ENCODE measurements at places on chromosomes 1 and 21.

DNA sequence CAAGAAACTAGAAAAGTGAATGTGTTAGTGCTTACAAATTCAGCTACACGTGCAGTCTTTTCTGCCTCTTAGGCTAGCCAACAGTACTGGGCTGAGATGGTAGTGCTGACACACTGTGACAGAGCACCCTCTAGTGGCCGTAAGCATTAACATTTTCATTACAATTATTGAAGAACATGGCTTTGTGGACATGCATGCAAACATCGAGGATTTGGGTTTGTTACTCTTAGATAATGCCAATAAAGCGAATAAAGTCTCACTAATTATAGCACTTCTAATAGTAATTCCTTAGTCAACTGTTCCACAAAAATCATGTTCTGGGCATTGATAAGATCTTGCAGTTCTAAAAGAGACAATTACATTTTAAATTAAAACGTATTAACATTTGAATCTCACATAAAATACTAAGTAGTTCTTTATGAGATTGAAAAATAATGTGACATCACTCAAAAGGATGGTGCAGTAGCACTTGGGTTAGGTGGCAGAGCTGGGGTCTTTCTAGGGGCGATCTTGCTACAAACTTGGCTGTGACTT lies 47.1 kb downstream of the MYSM1 start:
- DNase-seq = peak; percentile 29

DNA sequence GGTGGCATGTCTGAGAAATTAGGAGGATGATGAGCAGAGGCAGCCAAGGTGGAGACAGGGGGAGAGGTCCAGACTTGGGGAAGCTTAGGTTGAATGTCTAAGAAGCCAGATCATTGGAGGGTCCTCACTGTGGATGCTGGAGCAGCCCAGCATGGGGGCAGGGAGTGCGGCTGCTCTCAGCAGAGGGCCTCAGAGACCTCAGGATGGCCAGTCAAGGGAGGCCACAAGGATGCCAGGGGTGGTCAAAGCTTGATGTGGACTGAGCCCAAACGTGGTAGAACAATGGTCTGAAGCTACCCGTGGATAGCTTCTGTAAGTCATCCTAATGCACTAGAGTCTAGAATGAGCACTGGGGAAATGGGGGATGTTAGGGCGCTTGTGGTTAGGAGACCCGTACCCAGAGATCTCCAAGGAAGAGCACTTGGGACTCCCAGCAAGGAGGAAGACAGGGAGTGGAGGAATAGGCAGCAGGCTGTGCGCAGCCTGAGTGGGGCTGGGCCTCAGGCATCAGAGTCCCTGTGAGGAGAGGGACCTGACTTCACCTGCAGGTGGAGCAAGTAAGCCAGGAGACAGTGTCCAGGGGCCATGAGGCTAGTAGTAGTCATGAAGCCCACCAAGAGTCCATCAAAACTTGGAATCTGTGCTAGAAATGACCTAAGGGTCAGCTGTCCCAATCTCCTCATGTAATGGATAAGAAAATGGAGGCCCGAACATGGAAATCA lies 4.3 kb upstream of the S100A9 start:
- no peak for DNase-seq

DNA sequence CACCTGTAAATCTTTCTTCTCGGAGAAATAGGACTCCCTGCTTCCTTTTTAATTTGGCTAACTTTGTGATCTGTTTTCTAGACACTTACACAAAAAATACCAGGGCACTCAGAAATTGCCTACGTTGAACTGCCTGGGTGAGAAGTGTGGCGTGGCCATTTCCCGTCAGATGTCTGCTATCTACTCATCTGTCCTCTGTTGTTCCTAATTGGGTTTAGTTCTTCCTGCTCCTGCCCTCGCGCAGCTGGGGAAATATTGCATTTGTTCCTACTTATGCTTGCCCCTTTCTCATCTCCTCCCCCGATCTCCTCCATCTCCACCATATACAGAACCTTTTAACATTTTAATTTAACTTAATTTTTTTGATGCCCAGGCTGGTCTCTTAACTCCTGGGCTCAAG lies 55.1 kb downstream of the CD58 start:
- DNase-seq = no peak

- no peak for DNase-seq
These were observed 199.6 kb upstream of the SGIP1 start for GRCh38 chr1:66334318-66334717.
